ENCODE measurements at places on chromosomes 4 and X.

- no peak for DNase-seq
Observed at GRCh38 chrX:53287493-53288138, 6.2 kb upstream of the IQSEC2 start.

GRCh38 chr4:186621959-186622553 is 66.7 kb upstream of the MTNR1A start:
- no peak for DNase-seq

- no peak for DNase-seq
Observed at GRCh38 chr4:22672944-22673343, 19.8 kb upstream of the GBA3 start.

DNA sequence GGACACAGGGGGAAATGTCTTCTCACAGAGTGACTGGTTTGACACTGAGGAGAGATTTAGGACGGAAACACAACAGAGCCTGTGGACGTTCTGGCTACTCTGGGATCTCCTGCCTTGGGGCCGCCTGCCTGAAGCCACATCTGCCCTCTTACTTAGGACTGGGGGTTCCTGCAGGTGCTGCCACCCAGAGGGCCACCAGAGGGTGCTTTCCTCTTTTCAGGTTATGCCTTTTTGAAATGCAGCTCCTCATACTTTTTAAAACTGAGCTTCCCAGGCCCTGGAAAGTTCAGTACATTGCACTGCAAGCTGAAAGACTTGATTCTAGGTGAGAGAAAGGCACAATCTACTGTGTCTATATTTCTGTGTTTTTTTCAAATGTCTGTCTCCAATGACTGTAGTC is 92.2 kb upstream of the PGRMC2 start:
- no peak for DNase-seq

DNA sequence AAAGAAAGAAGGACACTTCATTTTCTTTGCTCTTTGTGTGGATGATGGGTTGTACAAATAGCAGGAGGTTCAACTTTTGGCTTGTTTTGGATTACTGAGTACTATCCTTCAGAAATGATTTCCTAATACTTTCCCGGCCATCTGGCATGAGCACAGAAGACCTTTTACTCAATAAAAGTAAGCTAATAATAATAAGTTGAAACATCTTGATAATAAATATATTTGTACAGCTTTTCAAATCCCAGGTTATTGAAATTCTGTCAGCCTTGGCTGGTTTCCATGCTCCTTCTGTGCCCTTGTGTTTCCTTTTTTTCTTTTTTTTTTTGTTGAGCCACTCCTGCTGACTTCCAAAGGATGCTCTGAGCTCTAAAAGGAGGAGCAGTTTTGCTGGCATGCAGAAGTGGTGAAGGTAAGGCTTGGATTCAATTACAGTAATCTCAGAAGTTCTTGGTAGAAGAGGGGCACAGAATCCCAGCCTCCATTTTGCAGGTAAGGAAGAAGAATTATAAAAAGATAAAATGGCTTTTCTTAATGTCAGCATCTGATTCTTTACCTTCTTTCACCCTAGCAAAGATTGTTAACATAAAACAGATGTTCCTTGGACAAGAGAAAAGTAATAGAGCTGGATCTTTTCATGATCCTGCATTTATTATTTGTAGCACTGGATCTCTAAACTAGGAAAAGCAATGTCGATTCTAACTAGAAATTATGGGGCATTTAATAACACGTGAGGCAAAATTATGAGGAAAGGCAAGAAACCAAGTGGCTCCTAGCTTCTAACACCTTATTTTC is 31.9 kb downstream of the REPS2 start:
- DNase-seq = no peak

- DNase-seq = no peak
Observed at GRCh38 chr4:102878901-102879300, 10.1 kb downstream of the CISD2 start.

- no peak for DNase-seq
Observed at GRCh38 chrX:153800746-153801145, 6.3 kb downstream of the SSR4 start.

GRCh38 chrX:39956803-39957394 is 140.9 kb downstream of the BCOR start:
- no peak for DNase-seq

DNA sequence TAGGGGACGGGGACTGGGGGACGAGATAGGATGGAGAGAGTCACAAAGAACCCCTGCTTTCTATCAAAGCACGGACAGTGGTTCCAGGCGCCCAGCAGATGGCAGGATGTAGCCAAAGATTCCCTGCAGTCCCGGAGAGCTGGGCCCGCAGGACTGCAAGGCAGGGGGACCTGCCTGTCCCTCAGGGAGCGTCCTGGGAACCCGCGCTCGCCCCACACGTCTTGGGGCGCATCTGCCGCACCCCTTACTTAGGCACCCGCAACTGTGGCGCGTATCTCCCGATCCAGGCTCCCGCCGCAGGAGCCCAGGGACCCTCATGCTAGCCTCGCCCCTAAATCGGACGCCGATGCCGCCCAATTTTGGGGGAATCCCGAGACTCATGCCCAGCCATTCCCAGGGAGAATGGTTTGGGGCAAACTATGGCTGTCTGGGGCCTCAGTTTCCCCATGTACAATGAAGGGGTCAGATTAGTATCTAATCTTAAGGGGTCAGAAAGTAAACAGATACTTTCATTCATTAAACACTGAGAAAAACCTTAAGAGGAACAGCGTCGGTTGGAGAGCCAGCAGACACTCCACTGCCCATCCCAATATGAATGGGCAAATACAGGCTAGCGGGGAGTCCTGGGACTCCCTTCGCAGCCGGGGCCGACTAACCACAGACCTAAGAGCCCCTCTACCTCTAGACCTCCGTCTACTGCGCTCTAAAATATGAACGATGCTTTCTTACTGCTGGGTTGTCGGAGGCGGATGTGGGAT is 581 bp upstream of the STK32B start:
- no peak for DNase-seq

- no peak for DNase-seq
Observed at GRCh38 chr4:82523179-82523578, 38.6 kb downstream of the TMEM150C start.

DNA sequence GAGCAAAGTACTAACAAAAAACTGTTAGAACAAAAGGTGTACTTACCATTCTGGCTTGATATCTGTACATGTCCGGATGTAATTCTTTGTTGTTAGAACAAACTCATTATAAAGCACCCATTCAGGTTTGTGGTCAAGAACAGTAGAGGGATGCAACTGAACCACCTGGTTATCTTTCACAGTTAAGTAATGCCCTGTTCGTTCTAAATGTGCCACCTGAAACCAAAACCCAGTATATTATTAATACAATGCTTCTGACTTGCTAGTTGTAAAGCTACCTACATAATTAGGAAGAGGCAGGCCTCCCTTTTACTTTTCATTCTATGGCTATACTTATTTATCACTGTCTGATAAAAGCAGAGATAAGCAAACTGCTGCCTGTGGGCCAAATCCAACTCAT is 54.8 kb downstream of the DHX15 start:
- DNase-seq = no peak

DNA sequence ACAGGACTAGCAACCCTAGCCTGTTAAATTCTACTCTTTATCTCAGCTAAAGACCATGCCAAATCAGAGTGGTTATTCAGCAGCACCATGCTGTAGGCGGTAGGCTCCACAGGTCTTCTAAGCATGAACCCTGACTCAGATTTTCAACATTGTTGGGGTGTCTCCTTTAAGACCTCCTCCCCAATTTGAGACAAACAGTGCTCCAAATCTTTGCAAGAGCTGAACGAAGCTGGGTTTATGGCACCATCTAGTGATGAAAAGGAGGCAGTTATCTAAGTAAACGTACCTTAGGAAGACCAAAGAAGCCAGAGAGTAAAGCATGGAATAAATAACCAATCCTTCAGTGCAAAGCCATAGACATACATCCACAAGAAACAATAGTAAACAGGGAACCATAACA is 334.5 kb upstream of the SLC7A11 start:
- DNase-seq = no peak

- no peak for DNase-seq
Observed at GRCh38 chrX:121639781-121640180, 592.4 kb downstream of the GLUD2 start.

- DNase-seq = no peak
Observed at GRCh38 chr4:41324861-41325260, 68.1 kb downstream of the UCHL1 start.

DNA sequence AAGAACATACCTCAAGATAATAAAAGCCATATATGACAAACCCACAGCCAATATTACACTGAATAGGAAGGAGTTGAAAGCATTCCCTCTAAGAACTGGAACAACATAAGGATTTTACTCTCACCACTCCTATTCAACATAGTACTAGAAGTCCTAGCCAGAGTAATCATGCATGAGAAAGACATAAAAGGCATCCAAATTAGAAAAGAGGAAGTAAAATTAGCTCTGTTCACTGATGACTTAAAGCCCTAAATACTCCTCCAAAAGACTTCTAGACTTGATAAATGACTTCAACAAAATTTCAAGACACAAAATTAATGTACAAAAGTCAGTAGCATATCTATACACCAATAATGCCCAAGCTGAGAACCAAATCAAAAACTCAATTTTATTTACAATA is 235.7 kb downstream of the NKX6-1 start:
- no peak for DNase-seq

GRCh38 chrX:63889001-63889400 is 104.0 kb upstream of the ARHGEF9 start:
- DNase-seq = no peak

- no peak for DNase-seq
Observed at GRCh38 chr4:177117256-177117655, 192.4 kb upstream of the NEIL3 start.

DNA sequence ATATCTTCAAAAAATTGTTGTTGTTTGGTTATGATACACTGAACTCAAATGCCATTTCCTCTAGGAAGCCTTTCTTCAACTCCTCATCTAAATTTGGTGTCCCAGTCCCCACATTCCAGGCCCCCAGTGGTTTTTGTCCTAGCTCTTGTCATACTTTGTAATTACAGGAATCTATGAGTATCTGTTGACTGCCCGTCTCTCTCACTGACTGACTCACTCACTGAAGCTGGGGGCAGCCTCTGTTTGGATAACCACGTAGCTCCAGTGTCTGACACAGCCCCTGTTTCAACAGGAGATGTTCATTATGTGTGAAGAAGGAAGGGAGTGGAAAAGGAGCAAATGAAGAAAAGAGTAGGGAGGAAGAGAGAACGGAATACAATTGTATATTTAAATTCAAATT is 284.1 kb upstream of the TENM3 start:
- DNase-seq = no peak

DNA sequence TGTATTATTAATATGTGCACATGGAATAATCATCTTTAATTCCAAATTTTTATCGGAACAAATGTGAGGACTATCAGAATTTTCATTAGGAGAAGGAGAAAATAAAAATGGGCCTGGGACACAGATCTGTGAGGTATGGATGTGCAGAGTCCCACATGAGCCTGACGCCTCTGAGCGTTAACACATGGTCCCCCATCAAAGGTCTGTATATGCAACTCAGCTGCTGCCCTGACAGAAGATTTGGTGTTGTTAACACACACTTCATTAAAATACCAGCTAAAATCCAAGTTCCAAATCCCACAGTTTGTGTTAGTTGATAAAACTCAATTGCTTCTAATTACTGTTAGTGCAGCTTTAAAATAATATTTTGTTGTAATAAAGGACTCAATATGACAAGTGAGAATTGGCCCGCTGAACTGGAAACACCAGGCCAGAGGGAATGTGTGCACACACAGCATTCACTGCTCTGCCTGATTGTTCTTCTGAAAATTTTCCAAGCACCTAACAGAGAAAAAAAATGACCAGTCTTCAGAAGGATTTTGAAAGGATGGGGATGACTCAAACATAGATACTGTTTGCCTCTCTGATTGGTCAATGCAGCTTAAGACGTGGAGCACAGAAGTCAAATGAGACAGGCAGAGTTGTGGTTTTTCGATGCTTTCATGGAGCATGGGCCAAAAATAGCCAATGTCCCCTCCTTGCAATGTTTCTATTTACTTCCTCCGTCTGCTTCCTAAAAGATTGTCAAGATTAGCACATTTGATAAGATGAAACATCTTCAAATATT is 266.6 kb downstream of the NKX6-1 start:
- DNase-seq = no peak

DNA sequence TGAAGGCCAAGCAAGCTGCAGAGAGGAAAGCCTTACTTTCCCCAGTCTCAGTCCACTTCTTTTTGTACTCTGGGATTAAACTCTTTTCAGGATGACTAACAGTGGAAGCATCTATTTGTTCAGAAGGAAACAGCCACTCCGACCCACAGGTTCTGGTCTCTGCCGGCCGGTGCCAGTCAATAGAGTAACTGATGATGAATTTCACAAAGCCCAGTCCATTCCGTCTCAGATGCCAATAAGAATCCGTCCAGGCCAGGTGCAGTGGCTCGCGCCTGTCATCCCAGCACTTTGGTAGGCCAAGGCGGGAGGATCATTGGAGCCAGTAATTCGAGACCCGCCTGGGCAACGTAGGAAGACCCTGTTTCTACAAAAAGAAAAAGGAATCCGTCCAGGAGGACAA is 58.5 kb upstream of the HELT start:
- DNase-seq = no peak

DNA sequence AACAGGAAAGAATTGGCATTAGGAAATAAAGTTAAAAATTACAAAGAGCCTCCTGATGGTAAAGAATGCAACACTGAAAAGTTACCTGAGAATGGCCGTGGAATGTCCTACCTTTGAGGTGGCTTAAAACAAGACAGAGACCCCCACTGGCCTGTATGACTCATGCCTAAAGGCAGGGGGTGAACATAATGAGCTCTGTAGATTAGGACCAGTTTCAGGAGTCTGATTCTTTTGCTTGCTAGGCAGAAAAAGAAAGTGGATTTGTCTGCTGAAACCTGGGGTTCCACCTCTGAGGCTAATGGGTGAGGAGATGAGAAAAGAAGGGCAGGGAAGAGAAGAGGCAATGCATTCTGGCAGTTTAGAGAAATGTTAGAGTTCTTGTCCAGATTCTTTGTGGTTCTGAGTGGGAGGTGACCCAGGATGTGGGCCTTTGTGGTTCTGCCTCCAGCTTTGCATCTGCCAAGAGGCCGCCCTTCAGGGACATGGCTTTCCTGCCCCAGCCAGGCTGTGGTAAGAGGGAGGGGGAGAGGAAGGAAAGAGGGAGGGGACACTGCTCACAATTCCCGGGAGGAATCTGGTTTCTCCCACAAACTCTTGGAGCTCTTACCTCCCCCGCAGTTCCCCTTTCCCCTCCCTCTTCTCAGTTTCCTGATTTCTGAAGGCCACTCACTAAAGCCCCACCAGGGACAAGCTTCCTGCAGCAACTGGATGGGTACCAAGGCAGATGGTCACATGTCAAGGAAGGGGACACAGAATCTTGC is 109.6 kb downstream of the EFNB1 start:
- no peak for DNase-seq
